ENCODE measurements at places on chromosomes 16 and 17.

GRCh38 chr16:15810411-15810810, 46.4 kb downstream of the MYH11 start:
- no peak for DNase-seq

DNA sequence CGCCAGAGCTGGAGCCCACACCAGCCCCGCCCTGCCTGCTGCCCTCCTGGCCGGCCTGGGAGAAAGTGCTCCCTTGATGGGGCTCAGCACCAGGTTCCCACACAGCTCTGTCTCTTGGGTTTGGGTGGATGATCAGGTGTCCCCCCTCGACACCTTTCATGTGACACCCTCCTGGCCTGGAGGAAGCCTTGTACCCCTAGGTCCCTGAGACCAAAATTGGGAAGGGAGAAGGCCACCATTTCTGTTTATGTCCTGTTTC, 19.4 kb upstream of the PLLP start:
- DNase-seq = no peak

- DNase-seq = no peak
Measured at GRCh38 chr17:59093702-59094231, 12.9 kb downstream of the TRIM37 start.

DNA sequence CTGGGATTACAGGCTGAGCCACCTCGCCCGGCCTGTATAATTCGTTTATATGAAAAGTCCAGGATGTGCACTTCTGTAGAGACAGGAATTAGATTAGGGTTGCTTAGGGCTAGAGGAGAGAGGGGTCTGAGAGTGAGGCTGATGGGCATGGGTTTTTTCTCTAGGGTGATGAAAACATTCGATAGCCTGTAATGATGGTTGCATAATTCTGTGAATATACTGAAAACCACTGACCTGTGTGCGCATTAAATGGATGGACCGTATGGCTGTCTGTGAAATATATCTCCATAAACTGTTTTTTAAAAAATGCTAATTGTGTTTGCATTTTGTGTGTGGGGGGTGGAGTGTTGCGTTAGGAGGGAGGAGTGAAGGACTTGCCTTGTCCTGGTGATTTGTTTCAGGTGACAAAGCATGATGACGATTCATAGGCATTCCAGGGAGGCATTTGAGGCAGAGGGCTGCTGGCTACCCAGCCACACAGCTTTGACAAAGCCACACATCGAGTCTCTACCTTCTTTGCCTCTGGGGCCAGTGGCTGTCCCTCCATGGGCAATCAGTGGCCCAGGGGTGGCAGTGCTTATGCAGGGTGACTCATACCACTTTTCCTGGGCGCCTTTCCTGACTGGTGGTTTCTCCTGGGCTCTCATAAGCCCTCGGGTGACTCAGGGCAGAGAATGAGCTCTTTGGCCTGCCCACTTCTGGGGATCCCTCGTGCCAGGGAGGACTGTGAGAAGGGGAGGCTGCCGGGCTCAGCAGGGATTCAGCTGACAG, 148.5 kb upstream of the WSCD1 start:
- no peak for DNase-seq

DNA sequence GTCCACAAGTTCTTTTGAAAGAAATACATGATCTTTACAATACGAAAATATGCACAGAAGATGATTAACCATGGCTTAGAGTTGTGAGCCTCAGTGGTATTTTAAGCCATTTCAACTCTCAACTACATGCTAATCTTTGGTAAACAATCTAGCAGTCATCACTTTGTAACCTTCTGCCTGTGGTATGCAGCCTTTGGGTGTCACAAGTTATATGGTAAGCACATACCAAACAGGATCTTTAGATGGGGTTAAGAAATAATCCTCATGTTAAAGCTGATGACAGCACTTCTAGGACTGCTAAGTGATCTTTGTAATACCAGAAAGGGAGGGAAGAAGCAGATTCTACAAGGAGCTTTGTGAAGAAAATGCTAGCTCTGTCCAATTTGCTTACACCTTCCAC, 74.3 kb downstream of the CA4 start:
- no peak for DNase-seq

DNA sequence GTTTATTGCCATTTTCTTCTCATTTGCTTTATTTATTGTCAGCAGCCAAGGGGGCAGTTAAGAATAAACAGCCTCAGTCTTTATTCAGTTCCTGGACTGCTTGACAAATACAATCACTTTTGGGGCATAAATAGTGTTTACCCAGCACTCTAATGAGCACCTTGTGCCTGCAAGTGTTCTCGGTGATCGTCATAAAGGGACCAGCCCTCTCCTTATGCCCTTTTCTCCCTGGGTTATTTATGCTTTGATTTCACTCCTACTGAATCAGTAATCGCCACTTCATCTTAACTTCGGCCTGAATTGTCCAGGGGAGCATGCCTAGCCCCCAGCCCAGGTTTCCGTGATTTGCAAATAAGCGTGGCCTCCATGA, 55.7 kb upstream of the CACNG5 start:
- no peak for DNase-seq

Data from renal cortex interstitium (tissue), 15 donors.